ENCODE measurements at places on chromosomes 4 and X.

- DNase-seq = no peak
These were observed 17.4 kb downstream of the FAM9C start for GRCh38 chrX:13026877-13027652.

DNA sequence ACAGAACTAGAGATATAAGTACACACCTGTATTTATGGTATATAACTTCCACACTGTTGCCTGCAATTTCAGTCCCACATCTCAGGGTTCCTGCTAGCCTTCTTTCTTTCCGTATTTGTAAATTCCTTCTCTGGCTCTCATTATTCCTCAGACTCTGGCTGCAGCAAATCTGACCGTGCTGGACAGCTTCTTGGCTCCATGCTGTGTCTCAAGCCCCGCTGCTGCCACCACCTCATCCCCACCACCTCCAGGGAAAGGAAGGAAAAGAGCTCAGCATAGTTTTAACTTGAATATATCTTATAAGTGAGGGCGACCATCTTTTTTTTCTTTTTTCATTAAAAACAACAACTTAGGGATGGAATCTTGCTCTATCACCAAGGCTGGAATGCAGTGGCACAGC is 155.6 kb upstream of the CXCL13 start:
- no peak for DNase-seq

DNA sequence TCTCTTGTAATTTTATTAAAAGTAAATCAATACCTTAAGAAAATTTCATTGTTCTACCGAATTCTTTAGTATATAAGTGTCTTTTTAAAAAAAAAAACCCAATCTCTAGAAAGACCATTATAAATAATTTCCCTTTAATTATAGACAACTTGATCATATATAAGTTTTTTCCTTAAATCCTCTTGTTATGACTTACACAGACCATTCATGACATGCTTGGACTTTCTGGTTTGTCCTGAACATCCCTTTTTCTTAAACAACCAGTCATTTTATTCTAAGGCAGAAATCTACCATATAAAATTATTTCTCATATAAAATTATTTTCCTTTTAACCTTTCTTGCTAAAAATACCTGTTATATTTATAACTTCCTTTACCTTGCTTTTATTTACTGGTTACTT is 15.4 kb upstream of the FHDC1 start:
- no peak for DNase-seq

DNA sequence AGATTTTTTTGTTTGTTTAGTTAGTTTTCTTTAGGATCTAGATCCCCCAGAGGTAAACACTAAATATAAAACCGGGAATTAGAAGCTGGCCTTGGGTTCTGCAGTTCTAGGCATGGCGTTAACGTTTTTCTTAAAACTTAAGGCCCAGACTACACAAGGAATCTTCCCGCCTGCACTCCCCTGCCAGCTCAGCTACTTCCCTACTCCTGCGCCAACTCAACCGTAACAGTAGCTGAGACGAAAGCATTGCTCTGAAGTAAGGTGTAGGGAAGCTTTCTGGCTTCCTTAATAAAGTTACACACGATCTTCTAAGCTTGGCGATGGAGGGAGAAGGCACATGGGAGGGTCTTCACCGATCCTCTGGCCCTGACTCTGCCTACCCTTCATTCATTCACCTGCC is 37.1 kb downstream of the CPE start:
- no peak for DNase-seq

GRCh38 chrX:53584891-53585290 is 101.6 kb downstream of the HUWE1 start:
- DNase-seq = no peak

DNA sequence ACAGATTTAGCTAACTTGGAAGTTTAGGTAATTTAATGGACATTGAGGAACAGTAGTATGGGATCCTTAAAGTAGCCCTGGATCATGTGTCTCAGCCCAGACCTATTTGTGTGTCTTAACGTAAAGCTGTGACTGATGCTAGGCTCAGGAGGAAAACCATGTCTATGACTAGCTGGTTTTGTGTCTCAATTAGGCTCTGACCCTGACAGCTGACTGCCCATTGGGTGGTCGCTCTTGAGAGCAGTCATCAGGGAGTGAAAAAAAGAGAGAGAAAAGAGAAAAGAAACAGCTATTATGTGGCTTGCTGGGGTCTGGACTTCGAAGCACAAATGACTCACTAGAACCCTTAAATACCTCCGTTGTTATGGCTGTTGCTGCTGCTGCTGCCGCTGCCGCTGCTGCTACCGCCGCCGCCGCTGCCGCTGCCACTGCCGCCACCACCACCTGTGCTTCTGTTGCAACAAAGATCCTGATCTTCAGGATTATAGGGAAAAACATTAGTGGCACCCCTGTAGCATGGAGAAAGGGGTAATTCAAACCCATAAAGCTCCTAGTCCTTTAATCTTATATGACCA is 70.7 kb downstream of the GSPT2 start:
- DNase-seq = no peak

DNA sequence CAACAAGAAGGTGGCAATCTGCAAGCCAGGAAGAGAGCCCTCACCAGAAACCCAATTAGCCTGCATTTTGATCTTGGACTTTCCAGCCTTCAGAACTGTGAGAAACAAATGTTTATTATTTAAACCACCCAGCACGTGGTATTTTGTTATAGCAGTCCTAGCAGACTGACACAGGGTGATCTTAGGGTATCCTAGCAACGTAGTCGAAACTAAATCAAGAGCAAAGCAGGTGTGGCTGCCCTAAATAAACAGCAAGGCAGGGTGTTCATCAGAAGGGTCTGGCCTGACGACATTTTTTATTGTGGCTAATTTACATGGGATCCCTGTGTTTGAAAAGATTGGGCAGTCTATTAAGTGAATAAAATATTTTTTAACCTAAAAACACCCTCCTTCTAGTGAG is 198.8 kb downstream of the VEGFC start:
- no peak for DNase-seq

GRCh38 chr4:35982318-35982717 is 262.0 kb downstream of the ARAP2 start:
- no peak for DNase-seq

- peak; percentile 33 for DNase-seq
These were observed 133.2 kb upstream of the ADAMTS3 start for GRCh38 chr4:72701987-72702819.

DNA sequence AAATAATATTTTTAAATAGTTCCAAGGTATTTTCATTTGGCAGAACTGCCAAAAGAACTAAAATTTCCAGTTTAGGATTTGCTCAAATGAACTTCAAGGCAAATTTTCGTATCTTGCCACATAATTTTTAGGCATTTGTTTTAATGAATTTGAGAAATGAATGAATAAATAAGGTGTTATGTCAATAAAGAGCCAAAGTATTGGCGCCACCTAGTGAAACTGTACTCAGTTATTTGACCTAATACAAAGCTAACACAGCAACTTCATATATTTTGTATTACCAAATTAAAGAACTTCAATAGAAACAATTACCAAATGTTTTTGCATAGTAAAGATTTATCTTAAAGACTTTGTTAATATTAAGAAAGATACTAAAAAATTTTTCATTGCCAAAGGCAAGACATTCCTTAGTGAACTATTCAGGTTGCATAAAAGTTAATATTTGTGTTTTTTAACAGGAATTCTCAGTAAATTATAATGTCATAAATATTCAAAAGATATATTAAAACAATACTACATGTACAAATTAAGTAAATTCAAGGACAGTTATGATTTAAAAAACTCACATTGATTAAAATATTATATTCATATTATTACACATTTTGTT is 50.3 kb downstream of the STPG2 start:
- DNase-seq = peak; percentile 1

DNA sequence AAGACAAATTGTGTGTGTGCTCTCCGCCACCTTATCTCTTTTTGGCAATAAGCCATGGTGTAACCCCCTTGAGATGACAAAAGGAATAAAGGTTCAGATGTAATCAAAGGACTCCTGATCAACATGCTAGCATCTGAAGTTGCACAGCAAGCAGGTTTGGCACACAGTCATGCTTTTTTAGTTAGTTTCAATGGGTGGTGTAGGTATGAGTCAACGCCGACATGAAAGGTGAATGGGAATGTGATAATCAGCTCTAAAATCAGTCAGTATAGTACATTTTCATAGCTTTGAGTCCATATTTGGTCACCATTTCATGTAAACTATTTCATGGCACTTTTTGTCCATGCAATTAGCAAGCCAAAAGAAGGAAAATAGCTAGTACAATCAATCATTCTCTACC is 50.4 kb upstream of the ETNPPL start:
- DNase-seq = no peak

- no peak for DNase-seq
These were observed 14.9 kb downstream of the RNF212 start for GRCh38 chr4:1098311-1098925.

DNA sequence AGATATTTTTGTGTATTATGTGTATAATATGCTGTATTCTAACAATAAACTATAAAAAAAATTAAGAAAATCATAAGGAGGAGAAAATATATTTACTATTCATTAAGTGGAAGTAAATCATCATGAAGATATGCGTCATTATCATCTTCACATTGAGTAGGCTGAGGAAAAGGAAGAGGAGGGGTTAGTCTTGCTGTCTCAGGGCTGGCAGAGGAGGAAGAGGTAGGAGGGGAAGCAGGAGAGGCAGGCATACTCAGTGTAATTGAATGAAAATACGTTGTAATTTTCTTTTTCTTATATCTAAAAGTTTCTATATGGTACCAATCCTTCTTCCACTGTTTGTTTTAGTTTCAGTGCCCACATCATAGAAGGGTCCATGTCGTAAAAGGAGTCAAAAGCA is 9.8 kb upstream of the TMEM185A start:
- no peak for DNase-seq

- DNase-seq = no peak
These were observed 157.1 kb downstream of the CPXCR1 start for GRCh38 chrX:88903989-88904718.

- no peak for DNase-seq
These were observed 24.3 kb upstream of the HGFAC start for GRCh38 chr4:3417448-3417847.

- no peak for DNase-seq
These were observed 8.2 kb downstream of the RTL3 start for GRCh38 chrX:78650906-78651437.

- DNase-seq = no peak
These were observed 25.7 kb downstream of the ARL9 start for GRCh38 chr4:56531149-56531770.

DNA sequence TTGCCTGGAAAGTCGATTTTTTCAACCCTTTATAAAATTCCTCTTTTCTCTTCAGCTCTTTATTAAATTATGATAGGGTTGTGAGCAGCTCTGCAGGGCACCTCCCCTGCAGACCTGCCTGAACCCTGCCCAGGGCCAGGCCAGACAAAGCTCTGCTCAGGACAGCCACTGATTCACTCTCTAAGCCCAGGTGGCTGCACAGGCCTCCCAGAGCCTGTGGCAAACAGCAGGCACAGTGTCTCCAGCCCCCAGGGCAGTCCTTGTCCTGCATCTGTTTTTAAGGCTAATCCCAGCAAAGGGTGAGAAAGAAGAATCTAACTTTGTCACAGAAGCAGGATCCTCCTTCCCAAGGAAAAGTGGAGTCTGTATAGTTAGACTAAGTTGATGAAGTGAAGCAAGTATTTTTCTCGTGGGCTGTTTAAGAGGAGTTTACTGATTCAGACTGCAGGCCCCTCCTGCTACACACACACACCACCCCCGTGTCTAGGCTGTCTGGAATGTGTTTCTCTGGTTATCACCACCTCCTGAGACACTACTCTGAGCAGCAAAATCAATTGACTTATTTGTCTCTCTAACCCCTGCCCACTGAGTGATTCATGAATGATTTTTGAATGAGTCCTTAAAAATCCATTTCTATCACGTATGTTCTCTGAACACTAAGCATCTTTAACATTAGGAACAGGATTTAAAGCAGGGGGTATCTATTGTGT is 101.7 kb downstream of the CHIC2 start:
- peak; percentile 12 for DNase-seq

GRCh38 chrX:7462110-7462509 is 314.2 kb upstream of the PUDP start:
- no peak for DNase-seq

GRCh38 chrX:18951032-18951431 is 32.9 kb downstream of the PHKA2 start:
- no peak for DNase-seq

DNA sequence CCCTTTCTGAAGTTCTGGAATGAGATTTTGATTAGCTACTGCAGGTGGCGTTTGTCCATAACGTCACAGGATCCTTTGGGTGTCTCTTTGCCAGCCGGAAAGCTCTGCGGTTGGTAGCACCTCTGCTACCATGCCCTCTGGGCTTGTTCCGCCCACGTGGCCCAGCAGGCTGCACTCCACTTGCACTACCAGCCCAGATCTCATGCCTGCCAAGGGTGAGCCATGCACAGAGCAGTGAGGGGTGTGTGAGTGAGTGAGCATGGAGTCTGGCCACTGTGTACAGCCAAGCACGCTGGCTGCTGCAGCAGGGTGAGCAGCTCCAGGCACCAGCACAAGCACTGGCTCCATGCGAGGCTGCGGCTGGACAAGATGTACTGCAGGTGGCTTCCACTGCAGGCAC is 6.6 kb upstream of the HNRNPD start:
- no peak for DNase-seq

DNA sequence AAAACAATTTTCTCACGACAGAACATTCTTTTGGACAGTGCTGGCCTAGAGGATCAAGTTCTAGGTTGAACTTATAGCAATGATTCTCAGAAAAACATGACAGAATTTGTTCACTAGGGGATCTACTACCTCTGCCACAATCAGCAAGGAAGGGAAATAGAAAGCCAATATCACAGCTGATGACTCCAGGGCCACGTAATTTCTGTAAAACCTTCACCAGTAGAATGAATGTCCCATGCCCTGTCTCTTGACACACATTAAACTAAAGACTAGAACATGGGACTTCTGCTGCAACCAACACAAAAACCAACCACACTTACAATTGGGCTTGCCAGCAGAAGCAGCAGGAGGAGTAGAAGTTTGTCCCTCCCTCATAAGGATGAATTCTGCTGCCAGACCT is 86.0 kb upstream of the NPFFR2 start:
- no peak for DNase-seq

GRCh38 chrX:133681421-133681820 is 266.1 kb upstream of the GPC4 start:
- no peak for DNase-seq

- no peak for DNase-seq
These were observed 15.5 kb downstream of the ZFYVE28 start for GRCh38 chr4:2402941-2403340.

- no peak for DNase-seq
These were observed 32.6 kb upstream of the STOX2 start for GRCh38 chr4:183872531-183872930.

DNA sequence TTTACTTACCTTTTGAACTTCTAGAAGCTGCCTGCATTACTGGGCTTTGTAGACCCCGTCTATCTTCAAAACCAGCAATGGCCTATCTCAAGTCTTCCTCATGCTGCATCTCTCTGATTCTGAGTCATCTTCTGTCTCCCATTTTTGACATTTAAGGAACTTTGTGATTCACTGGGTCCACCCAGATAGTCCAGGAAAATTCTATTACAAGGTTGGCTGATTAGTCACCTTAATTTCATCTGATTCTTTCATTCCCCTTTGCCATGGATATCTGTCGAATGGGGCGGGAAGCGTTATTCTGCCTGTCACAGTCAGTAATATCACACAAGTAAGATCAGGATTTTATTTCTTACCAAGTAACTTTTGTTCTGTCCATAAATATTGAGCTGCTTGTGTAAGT is 618.0 kb downstream of the CCSER1 start:
- no peak for DNase-seq

GRCh38 chr4:156983366-156983765 is 11.8 kb upstream of the PDGFC start:
- no peak for DNase-seq

GRCh38 chr4:972651-973424 is 531 bp downstream of the DGKQ start:
- no peak for DNase-seq

All from fibroblast of the conjunctiva (primary cell).